Osteoblast (primary cell): ENCODE measurements at places on chromosomes 12 and 14. TPM values are rescaled to one million over a fixed set of nuclear protein-coding genes. Genes with fewer than 3 reads are reported as not detected.

OTUB2 gene
- total RNA-seq: 1.2 and 1.4 TPM in 2 replicates

CD27 gene
- total RNA-seq: not detected in 2 replicates

LPAR5 gene
- total RNA-seq: under 0.01 TPM in 1 of 2 replicates, not detected in the other

HNRNPA1 gene
- 217 and 232 TPM in 2 replicates for total RNA-seq

ERO1A gene
- total RNA-seq: 55.1 and 56.8 TPM in 2 replicates

OTOGL gene
- 0.36 and 0.59 TPM in 2 replicates for total RNA-seq

KRT3 gene
- total RNA-seq: not detected in 2 replicates

SOX5 gene
- total RNA-seq: 4.7 and 5.1 TPM in 2 replicates

ACVRL1 gene
- 9.8 and 11.5 TPM in 2 replicates for total RNA-seq

GUCY2C gene
- total RNA-seq: not detected in 2 replicates

GSC gene
- total RNA-seq: 9.4 and 10.6 TPM in 2 replicates

MEG3 gene
- 200 and 269 TPM in 2 replicates for total RNA-seq

OTX2 gene
- total RNA-seq: not detected in 2 replicates

CLEC4D gene
- not detected in 2 replicates for total RNA-seq

NELL2 gene
- not detected in 2 replicates for total RNA-seq

SERPINA10 gene
- total RNA-seq: not detected in 2 replicates

HOXC6 gene
- 5.6 and 7.2 TPM in 2 replicates for total RNA-seq

C12orf75 gene
- total RNA-seq: 48.5 and 58.0 TPM in 2 replicates

CLEC2A gene
- total RNA-seq: not detected in 2 replicates

TMEM117 gene
- total RNA-seq: 20.6 and 22.4 TPM in 2 replicates

TMEM30B gene
- 1.1 and 1.8 TPM in 2 replicates for total RNA-seq

ZNF641 gene
- 14.1 and 19.2 TPM in 2 replicates for total RNA-seq

PPP1CC gene
- 107 and 114 TPM in 2 replicates for total RNA-seq

OR11H7 gene
- total RNA-seq: not detected in 2 replicates

HOTAIR gene
- total RNA-seq: 0.72 and 1.2 TPM in 2 replicates

CCDC175 gene
- not detected in 2 replicates for total RNA-seq

SPX gene
- 1.2 and 2.9 TPM in 2 replicates for total RNA-seq

OR10P1 gene
- total RNA-seq: not detected in 2 replicates

TGFB3 gene
- total RNA-seq: 11.6 and 16.5 TPM in 2 replicates

CISTR gene
- not detected in 2 replicates for total RNA-seq

KRT8 gene
- total RNA-seq: 2.9 and 5.1 TPM in 2 replicates

IRAK3 gene
- 3.6 and 4.4 TPM in 2 replicates for total RNA-seq

RPL10L gene
- not detected in 2 replicates for total RNA-seq

CCDC88C gene
- 0.29 and 0.36 TPM in 2 replicates for total RNA-seq

DNAH10 gene
- total RNA-seq: 0.72 and 1.5 TPM in 2 replicates

SLCO1B1 gene
- total RNA-seq: not detected in 2 replicates

ADGRD1 gene
- 0.29 and 0.72 TPM in 2 replicates for total RNA-seq

EXOC5 gene
- total RNA-seq: 78.1 and 80.3 TPM in 2 replicates

FOXA1 gene
- total RNA-seq: 0.36 TPM in 1 of 2 replicates, not detected in the other

CEBPE gene
- total RNA-seq: not detected in 2 replicates

TPCN1 gene
- 25.7 and 28.9 TPM in 2 replicates for total RNA-seq

NDUFA12 gene
- total RNA-seq: 49.2 and 66.6 TPM in 2 replicates

AKAP5 gene
- 0.59 and 1.1 TPM in 2 replicates for total RNA-seq

SPTLC2 gene
- 59.0 and 60.4 TPM in 2 replicates for total RNA-seq

ACOT6 gene
- not detected in 2 replicates for total RNA-seq

RILPL2 gene
- 5.1 and 5.3 TPM in 2 replicates for total RNA-seq

ESR2 gene
- not detected in 2 replicates for total RNA-seq

EXOC3L4 gene
- total RNA-seq: 0.29 TPM in 1 of 2 replicates, not detected in the other

RFX4 gene
- total RNA-seq: not detected in 2 replicates

AICDA gene
- not detected in 2 replicates for total RNA-seq

TAS2R9 gene
- total RNA-seq: not detected in 2 replicates

BDKRB2 gene
- 4.1 and 7.6 TPM in 2 replicates for total RNA-seq

GLIPR1L1 gene
- total RNA-seq: not detected in 2 replicates

PRIM1 gene
- total RNA-seq: 5.0 and 5.8 TPM in 2 replicates

EEF1AKMT3 gene
- 8.3 and 8.8 TPM in 2 replicates for total RNA-seq
